ENCODE measurements at places on chromosomes 2 and 18.

- peak; percentile 17 for DNase-seq
Observed at GRCh38 chr2:203534621-203535077, 452 bp downstream of the RAPH1 start.

GRCh38 chr2:235666213-235666781 lies 172.5 kb downstream of the AGAP1 start:
- no peak for DNase-seq

DNA sequence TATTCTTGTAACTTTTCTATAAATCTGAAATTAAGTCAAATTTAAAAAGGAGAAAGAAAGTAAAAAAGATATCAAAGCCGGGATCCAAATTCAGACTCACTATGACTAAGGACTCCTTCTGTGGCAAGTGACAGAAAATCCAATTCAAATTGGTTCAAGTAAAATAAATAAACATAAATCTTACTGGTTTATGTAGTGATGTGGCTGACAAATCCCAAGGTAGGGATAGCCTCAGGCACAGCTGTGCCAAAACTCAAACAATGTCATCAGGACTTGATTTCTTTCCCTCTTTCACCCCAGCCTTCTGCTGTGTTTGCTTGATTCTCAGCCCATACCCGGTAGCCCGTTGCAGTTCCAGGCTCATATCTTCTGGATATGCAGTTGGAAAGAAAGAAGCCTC lies 284.6 kb downstream of the SP3 start:
- no peak for DNase-seq

- DNase-seq: no peak
Observed at GRCh38 chr18:25735459-25735858, 355.0 kb downstream of the SS18 start.

- no peak for DNase-seq
Observed at GRCh38 chr2:36615222-36615621, 17.3 kb upstream of the FEZ2 start.

- DNase-seq: no peak
Observed at GRCh38 chr2:20080839-20081415, 29.5 kb upstream of the LAPTM4A start.

GRCh38 chr2:234661175-234661574 lies 164.3 kb upstream of the ARL4C start:
- DNase-seq: no peak

GRCh38 chr18:23068011-23068410 lies 67.3 kb upstream of the CABLES1 start:
- no peak for DNase-seq

DNA sequence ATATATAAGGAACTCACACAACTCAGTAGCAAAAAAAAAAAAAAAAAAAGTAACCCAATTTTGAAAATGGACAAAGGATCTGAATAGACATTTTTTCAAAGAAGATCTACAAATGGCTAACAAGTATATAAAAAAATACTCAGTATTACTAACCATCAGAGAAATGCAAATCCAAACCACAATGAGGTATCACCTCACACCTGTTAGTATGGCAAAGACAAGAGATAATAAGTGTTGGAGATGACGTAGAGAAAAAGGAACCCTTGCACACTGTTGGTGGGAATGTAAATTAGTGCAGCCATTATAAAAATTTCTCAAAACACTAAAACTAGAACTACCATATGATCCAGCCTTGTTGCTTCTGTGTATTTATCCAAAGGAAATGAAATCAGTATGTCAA lies 5.8 kb upstream of the CNDP1 start:
- DNase-seq: no peak
